ENCODE measurements at places on chromosomes 11 and 22.

- no peak for DNase-seq
Observed at GRCh38 chr11:12938590-12939247, 70.4 kb upstream of the RASSF10 start.

GRCh38 chr11:73640592-73640991 lies 5.8 kb upstream of the PLEKHB1 start:
- no peak for DNase-seq

- DNase-seq: no peak
Observed at GRCh38 chr11:20089367-20089766, 70.9 kb downstream of the DBX1 start.

DNA sequence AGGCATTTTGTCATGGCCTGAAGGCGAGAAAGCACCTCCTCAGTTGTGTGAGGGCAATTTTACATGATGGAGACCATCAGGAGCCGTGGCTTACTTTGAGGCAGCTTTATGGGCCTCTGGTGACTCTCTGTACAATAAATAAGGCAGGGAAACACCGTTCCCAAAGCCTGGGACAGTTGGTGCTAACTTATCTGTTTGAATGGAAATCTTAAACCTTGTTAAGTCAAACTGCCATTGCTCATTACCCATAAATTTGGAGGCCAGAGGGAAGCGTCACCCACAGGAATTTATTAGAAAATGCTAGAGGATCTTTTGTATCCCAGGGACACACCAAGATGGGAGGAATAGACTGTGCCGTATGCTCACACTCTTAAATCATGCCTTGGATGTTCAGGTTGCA lies 1156.9 kb downstream of the BRD1 start:
- DNase-seq: no peak

DNA sequence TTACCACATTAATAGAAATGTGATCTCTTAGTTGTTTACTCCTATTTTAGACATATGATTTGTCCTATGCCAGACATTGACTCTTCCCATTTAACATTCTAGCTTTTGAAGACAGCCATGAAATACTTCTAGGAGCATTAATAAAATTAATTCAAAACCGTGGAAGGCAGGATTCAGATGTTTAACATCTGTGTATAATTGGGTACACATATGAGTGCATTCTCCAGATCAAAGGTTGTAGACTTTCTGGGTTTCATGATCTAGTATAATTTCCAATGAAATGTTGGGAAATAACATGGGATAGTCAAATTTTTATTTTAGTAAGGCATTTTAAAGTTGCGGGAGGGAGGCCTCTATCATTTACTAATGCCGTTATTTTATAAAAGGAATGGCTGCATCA lies 35.2 kb upstream of the CCDC89 start:
- no peak for DNase-seq

- no peak for DNase-seq
Observed at GRCh38 chr11:77474684-77475060, 778 bp upstream of the PAK1 start.
